ENCODE measurements at places on chromosomes 11 and 22. TPM values are rescaled to one million over a fixed set of nuclear protein-coding genes. Genes with fewer than 3 reads are reported as not detected.
A peak's percentile ranks its signal among the peaks of the same experiment; 100 is the strongest.

DNA sequence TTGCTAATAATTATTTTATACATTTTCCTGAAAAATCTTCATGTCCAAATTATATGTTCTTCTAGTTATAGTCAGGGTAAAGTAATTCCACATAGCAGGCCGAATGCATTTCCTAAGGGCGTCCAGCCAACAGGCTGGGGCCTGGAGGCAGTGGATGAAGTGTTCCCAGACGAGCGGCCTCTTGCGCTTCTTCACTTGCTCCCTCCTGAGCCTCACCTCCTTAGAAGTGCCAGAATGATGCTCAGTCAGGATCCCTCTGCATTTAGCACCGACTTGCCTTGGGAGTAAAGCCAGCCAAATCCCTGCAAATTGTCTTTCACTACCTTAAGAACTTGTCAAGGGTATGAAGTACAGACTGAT is 1.5 kb downstream of the OLFML1 start:
- no peak for DNase-seq

DNA sequence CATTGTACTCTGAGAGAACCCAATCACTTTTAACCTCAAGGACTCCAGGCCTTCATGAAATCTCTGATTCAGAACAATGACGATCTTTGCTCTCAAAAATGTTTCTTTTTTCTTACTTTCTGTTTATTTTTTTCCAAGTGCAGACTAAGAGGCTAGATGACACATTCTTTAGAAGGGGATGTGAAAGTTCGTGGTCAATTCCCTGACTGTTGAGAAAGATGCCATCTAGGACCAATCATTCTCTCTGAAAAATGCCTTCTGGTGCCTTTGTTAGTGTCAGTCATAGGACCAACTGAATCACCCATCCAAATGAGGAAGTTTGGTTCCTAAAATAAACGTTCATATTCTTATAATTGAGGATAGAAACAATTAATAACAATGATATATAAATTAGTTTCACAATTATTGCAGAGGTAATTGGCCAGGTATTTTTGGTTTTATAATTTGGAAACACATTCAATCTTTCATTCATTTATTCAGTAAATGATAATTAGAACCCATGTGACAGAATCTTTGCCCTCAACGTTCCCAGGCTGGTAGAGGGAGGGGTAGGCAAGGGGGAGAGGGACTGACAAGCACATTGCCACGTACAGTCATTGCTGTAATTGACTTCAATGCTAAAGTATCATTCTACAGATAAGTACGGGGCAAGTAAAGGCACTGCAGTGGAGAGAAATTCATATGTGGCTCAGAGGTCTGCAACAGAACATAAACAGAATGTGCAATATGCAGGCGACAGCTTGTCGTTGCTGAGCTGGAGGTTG is 333.4 kb upstream of the MPPED2 start:
- DNase-seq: no peak

- peak; percentile 20 for DNase-seq
Measured at GRCh38 chr11:43035086-43035485, 276.7 kb upstream of the API5 start.

GRCh38 chr11:84626256-84626655 is 1000.9 kb downstream of the DLG2 start:
- DNase-seq: no peak

- DNase-seq: no peak
Measured at GRCh38 chr11:61912530-61912898, 4.9 kb downstream of the RAB3IL1 start.

DNA sequence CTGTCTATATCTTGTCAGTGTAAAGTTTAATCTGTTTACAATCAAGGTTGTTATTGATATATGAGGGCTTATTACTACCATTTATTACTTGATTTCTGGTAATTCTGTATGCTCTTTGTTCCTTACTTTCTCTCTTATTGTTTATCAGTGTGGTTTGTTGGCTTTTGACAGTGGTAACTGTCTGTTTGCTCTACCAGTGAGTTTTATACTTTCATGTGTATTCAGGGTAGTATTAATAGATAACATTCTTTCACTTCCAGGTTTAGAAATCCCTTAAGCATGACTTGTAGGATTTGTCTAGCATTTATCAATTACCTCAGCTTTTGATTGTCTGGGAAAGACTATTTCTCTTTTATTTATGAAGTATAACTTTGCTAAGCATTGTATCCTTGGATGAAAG is 37.5 kb upstream of the SLC22A25 start:
- no peak for DNase-seq

DNA sequence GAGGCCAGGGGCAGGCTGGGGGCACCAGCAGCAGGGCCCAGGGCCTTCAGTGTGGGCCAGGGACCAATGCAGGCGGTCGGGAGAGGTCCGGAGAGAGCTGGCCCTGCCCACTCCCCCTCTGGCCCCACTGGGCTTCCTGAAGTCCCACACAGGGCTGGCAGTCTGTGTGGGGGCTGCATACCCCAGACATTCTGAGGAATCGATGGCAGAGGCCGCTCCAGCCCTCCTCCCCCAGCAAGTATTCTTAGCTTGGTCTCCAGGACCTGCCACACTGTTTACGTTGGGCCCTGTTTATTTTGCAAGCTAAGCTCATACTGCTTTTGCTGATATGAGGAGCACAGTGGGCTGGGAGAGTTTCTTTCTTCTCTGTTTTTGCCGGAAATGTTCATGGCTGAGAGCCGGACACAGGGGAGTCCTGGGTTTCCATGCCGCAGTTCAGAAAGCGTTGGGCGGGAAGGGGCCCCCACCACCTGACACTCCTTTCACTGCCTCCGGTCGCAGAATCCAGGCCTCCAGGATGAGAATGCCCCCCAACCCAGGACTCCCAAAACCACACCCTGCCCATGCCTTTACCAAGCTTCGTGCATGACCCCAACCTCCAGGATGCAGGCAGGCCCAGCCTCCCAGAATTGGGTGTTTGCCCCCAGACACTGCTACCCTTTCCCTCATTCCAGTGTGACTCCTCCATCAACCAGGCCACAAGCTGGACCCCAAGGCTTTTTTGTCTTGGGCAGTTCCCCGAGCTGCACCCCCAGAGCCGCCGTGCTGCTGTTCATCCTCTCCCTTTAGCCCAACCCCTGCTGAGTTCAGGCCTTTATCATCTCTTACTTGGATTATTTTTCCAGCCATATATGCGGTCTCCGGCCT is 81.8 kb upstream of the KCNQ1OT1 start:
- DNase-seq: no peak

GRCh38 chr22:42743501-42743991 is 22.9 kb upstream of the A4GALT start:
- no peak for DNase-seq

- peak; percentile 49 for DNase-seq
Measured at GRCh38 chr11:45333001-45333971, 47.1 kb upstream of the SYT13 start.

DNA sequence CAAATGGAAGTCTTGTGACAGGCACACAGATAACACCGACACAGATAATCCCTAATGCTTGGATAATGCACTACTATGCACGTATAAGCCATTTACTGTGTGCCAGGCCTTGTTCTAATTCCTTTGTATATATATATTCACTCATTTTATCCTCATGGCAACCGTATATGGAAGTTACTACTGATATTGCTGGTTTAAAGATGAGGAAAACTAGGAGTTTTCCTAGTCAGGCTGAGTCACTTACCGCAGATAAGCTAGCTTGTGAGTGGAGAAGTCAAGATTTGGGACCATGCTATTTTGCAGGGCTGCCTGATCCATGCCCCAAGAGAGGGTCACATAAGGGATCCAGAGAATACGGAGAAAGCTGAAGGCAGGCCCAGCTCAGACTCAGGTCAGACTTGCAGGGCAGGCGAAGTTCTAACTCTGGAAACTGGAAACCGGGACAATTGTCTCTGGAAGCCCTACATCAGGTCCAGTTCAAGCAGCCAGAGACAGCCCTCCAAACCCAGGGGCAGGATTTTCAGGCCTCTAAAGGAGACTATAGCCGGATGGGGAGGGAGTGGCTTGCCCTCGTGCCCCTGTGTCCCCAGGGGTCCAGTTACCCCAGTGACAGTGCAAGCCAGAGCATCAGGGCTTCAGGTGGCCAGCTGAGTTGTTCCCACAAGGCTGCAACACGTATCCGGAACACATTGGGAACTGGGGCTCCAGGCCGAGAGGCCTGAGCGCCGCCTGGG is 534.8 kb downstream of the INSC start:
- DNase-seq: no peak

- DNase-seq: no peak
Measured at GRCh38 chr11:128690665-128691101, 3.2 kb upstream of the FLI1 start.

GRCh38 chr22:32743046-32743445 is 58.5 kb upstream of the TIMP3 start:
- no peak for DNase-seq

- no peak for DNase-seq
Measured at GRCh38 chr22:29917052-29917902, 34.3 kb downstream of the MTMR3 start.

DNA sequence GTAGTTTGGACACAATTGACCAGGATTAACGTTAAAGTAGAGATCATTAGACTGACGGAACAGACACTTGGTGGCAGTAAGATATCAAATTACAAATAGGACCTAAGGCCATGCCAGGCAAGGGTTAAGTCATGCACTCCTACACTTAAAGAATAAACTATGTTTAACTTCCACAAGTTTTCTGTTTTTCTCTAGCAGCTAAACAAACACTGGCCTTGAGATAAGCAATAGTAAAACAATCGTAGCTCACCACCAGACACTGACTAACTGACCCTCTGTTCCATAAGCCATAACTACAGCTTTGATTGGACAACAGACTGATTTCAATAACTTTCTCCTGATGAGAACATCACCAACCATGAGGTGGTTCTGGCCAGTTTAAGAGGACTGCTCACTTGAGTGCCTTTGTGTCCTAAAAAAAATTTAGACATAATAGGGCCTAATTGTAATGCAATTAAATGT is 2.0 kb upstream of the CEP126 start:
- DNase-seq: no peak

- DNase-seq: peak; percentile 46
Measured at GRCh38 chr11:3808861-3809623, 682 bp downstream of the PGAP2 start.

DNA sequence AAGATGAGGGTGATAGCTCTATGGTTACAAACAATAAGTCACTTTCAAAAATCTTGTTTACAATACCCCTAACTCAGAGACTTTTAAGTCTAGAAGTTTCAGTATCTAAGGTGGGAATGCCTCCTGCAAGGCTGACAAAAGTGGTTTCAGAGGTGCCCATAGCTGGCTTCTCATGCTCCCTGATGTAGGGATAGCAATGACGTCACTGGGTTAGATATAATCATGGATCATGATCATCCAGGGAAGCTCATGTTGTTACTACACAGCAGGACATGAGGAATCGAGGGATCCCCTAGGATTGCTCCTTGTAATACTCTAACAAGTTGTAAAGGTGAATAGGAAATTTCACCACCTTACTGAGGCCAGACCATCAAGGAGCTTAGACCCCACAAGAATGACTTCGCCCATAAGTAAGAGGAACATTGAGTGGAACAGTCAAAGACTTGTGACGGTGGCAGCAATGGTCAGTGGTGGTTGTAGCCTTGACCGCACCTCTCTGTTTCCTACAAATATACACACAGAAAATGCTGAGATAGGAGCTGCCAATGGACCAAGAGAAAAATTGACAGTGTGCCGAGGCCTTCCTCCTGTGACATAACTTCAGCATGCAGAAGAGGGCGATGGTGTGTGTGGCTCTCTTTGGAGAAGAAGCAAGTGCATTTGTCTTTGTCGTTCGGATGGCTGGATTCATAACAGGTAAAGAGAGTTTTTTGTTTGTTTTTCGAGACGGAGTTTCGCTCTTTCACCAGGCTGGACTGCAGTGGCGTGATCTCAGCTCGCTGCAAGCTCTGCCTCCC is 15.6 kb downstream of the APOL4 start:
- DNase-seq: no peak

GRCh38 chr11:35553021-35553420 is 27.6 kb upstream of the PAMR1 start:
- no peak for DNase-seq

SCUBE2 gene
- polyA plus RNA-seq: 6.8 TPM

RASSF7 gene
- 34.9 TPM for polyA plus RNA-seq

OR5P2 gene
- 0.13 TPM for polyA plus RNA-seq

ANO5 gene
- polyA plus RNA-seq: 6.5 TPM

FADS3 gene
- polyA plus RNA-seq: 13.8 TPM

EHF gene
- 24.6 TPM for polyA plus RNA-seq

MMP13 gene
- polyA plus RNA-seq: not detected

DTX4 gene
- polyA plus RNA-seq: 45.9 TPM

MIOX gene
- 6.1 TPM for polyA plus RNA-seq
